ENCODE measurements at places on chromosomes 6 and 20. TPM values are rescaled to one million over a fixed set of nuclear protein-coding genes. Genes with fewer than 3 reads are reported as not detected.

Gene OPN5
- total RNA-seq, result not detected

Gene THBD
- total RNA-seq, result 0.13 TPM

Gene HCRTR2
- total RNA-seq, result not detected

Gene CDSN
- total RNA-seq, result not detected

- H3K4me3 ChIP-seq, result no peak overlapping the region
- H3K27ac ChIP-seq, result no peak overlapping the region
- H3K36me3 ChIP-seq, result peaks cover 27% of the 10 kb centered on the region
- no peaks in the 10 kb centered on the region for H3K4me1 ChIP-seq
Observed at GRCh38 chr6:89662659-89663223, 24.2 kb upstream of the LYRM2 start.

GRCh38 chr6:83180426-83180950 lies 12.6 kb downstream of the PGM3 start:
- peaks cover 8% of the 10 kb centered on the region for H3K4me1 ChIP-seq
- H3K27ac ChIP-seq, result no peak overlapping the region
- no peaks in the 10 kb centered on the region for H3K27me3 ChIP-seq

DNA sequence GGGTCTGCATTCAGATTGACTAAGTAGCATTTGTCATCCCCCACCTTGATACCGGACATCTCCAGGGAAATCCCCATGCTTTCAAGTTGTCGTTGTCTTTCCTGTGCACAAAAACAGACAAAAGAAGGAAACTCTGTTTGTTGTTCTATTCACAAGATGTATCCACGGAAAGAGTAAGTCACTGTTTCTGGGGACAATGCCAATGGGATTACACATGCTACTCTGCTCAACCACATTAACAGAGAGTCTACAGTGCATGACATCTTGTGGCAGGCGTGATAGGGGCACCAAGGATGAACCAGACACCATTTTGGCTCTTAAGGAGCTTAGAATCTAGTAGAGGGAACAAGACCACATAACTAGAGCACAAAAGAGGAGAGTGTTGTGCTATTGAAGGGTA lies 124.4 kb upstream of the NUP153 start:
- peaks cover 2% of the 10 kb centered on the region for H3K27me3 ChIP-seq
- no peaks in the 10 kb centered on the region for H3K36me3 ChIP-seq
- no peak overlapping the region for H3K27ac ChIP-seq
- H3K4me1 ChIP-seq, result no peaks in the 10 kb centered on the region
- DNase-seq, result no peak
- H3K4me3 ChIP-seq, result no peak overlapping the region

GRCh38 chr6:130514712-130515111 lies 148.9 kb downstream of the TMEM200A start:
- H3K27me3 ChIP-seq, result no peaks in the 10 kb centered on the region
- peaks cover 24% of the 10 kb centered on the region for H3K4me1 ChIP-seq
- peak overlapping the region; percentile 65 for H3K27ac ChIP-seq
- H3K36me3 ChIP-seq, result no peaks in the 10 kb centered on the region

- no peaks in the 10 kb centered on the region for H3K4me1 ChIP-seq
- DNase-seq, result no peak
- H3K36me3 ChIP-seq, result no peaks in the 10 kb centered on the region
- peaks cover 6% of the 10 kb centered on the region for H3K27me3 ChIP-seq
Observed at GRCh38 chr6:150299873-150300485, 68.8 kb upstream of the IYD start.

DNA sequence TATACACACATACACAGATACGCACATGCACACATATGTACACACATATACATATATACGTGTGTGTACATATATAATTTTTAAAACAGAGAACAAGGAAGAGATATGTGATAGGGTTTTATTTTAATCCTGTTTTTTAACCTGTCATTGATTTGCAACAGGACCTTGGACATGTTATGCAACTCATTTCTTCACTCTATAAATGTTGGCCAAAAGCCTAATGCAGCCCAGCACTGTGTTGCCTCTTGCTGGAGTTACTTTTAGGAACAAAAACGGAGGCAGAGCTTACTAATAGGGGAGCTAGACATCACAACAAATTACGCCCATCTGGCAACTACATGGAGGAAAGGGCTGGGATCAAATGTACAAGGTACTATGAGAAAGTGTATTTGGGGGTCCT lies 179.9 kb upstream of the TAB2 start:
- H3K36me3 ChIP-seq, result peaks cover 4% of the 10 kb centered on the region
- H3K4me1 ChIP-seq, result peaks cover 27% of the 10 kb centered on the region
- no peaks in the 10 kb centered on the region for H3K27me3 ChIP-seq
- DNase-seq, result no peak

- peaks cover 15% of the 10 kb centered on the region for H3K4me1 ChIP-seq
- H3K36me3 ChIP-seq, result peaks cover 2% of the 10 kb centered on the region
- DNase-seq, result no peak
- H3K27ac ChIP-seq, result no peak overlapping the region
- H3K4me3 ChIP-seq, result no peak overlapping the region
Observed at GRCh38 chr6:5746053-5746758, 260.5 kb downstream of the NRN1 start.
